Esophagus muscularis mucosa (tissue), 4 donors: ENCODE measurements at places on chromosomes 4 and X.

DNA sequence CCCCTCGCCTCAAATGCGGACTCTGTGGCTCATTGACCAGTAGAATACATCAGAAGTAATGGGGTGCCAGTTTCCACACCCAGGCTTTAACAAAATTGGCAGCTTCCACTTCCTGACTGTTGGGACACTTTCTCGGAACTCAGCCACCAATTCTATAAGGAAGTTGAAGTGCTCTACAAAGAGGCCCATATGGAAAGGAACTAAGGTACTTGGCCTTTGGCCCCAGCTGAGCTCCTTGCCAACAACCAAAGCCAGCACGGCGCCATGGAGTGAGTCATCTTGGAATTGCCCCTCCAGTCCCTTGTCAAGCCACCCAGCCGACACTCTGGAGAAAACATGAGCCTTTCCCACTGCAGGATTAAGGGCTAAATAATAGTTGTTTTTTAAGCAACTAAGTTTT lies 262.2 kb upstream of the INTU start:
- no peak for DNase-seq

- no peak for DNase-seq
Measured at GRCh38 chrX:140764401-140764919, 54.9 kb downstream of the LINC00632 start.

GRCh38 chr4:39539089-39539611 lies 11.9 kb upstream of the UGDH start:
- DNase-seq = no peak

DNA sequence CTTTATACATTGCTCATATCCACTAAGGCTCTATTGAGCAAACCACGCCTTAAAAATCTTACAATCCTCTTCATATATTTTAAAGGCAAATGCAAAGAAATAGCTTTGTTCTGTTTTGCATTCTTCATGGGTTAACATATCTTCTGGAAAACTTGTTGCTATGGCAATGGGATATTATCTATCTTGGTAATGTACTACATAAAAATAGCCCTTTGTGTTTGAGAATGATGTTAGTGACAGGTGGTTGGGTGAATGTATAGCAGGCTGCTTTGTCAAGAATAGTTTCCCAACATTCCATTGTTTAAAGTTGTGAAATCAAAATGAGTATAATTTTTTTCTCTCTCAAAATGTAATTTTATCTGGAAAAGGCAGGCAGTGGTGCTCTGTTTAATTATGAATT lies 16.8 kb downstream of the REPS2 start:
- no peak for DNase-seq

DNA sequence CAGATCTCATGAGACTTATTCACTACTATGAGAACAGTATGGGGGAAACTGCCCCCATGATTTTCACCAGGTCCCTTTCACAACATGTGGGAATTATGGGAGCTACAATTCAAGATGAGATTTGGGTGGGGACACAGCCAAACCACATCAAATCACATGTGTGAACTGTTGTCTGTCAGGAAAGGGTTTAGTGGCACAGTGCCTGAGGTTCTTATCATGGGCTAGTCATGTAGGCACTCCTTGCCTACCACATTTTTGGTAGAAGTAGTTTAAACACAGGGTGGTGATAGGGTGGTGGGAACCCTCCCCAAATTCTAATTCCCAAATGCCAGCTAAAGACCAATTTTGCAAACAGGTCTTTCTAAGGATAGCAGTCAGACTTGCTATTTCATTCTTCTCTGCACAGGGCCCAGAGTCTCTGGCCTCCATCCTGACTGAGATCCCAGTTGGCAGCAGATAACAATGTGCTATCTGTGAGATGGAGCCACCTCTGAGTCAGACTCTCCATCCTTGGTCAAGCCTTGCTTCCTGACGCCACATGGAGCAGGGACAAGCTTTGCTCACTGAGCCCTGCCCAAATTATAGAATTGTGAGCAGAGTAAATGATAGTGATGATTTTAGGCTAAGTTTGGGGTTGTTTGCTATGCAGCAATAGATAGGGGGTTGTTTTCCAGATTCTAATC lies 33.5 kb upstream of the SETD7 start:
- no peak for DNase-seq

GRCh38 chr4:41176340-41176739 lies 38.0 kb downstream of the APBB2 start:
- no peak for DNase-seq

DNA sequence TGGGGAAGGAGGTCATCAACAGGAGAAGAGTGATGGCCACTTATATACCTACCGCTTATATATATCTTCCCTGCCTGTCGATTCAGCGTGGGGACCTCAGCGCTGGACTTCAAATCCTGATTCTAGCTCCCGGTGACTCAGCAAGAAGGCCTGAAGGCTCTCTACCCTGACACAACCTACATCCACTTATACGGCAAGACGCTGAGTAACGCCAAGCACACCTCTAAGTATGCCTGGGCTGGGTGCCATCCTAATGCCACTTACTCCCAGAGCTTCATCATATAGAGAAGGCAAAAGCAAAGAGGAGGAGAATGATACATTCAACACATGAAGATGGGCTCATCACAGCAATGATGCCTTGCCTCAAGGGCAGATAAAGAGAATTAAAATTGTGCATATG lies 198.3 kb downstream of the CHIC2 start:
- no peak for DNase-seq

DNA sequence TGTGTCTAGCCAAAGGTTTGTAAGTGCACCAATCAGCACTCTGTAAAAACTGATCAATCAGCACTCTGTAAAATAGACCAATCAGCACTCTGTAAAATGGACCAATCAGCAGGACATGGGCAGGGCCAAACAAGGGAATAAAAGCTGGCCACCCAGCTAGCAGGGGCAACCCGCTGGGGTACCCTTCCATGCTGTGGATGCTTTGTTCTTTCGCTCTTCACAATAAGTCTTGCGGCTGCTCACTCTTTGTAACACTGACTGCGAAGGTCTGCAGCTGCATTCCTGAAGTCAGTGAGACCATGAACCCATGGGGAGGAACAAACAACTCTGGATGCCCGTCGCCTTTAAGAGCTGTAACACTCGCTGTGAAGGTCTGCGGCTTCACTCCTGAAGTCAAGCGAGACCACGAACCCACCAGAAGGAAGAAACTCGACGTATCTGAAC lies 14.3 kb downstream of the HNRNPDL start:
- no peak for DNase-seq

DNA sequence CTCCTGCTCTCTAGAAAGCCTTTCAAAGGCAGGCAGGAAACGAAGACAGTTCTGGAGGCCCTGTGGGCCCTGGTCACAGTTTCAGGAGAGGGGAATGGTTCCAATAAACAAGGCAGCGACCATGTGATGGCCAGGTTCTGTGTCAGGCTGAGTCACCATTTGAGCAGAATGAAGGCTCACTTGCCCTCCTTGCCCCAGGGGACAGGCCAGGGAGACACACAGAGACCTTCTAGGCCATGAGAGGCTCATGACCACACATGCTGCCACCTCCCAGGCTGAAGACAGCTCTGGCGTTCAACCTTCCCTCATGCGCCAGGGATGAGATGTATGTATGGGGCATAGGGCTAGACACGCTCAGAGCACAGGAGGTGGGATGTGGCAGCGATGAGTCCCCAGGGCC lies 22.9 kb upstream of the TRIM2 start:
- no peak for DNase-seq

DNA sequence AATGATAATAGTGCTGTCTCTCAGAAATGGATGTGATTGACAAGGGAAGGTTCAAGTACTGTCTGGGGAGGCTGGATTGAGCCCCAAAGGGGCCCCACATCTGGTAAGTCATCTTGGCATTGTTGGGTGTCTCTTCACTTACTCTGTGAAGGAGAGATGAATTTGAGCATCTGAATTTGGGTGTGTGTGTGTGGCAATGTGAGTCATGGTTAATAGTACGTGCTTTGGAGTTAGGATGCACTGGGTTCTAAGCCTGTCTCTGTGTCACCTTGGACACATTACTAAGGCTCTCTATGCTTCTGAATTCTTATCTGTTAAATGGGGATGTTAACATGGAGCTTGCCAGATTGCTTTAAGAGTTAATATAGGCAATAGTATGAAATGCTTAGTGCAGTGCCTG lies 80.4 kb downstream of the FRAS1 start:
- DNase-seq = no peak

DNA sequence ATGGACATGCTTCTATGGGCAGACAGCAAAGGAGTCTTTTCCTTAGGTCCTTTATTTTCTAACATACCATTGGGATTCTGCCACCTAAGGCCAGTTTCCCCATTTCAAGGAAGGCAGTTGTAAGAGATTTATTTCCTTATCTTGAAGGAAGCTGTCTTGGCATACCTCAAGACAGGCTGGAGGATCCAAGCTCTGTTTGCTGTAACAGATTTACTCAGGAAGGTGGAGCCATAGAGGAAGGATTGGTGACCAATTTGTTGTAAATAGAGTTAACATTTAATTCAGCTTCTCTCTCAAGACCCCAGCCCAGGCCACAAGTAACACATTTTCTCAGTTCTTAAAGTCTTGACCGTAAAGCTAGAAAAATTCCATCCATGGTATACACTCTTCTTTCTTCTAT lies 131.6 kb upstream of the TENM3 start:
- DNase-seq = no peak
